ENCODE measurements at places on chromosomes 3 and 15.

- peak; percentile 47 for DNase-seq
Observed at GRCh38 chr3:62277450-62277849, 95.9 kb downstream of the FEZF2 start.

DNA sequence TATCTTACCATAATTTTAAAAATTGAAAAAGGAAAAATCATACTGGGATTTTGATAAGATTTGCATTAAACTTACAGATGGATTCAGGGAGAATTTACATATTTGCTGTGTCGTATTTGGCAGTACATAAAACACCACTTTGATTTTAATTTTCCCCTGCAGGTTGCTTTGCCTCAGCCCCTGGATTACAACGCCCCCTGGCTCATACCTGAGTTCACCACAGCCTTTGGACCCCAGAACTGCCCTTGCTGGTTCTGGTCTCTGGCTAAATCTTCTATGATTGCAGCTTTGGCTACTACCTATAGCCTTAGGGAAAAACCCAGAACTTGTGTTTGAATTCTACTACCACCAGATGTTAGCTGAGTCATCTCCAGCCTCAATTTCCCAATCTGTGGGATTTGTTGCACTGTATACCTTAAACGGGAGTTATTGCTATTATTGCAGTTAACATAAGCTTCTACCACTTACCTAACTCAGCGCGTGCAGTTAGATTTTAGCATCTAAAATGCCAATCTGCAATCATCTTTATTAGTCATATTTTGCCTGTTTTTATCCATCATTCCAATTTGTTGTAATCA lies 315.7 kb upstream of the GADL1 start:
- no peak for DNase-seq

GRCh38 chr3:36954452-36955134 lies 9.7 kb upstream of the TRANK1 start:
- no peak for DNase-seq

GRCh38 chr15:39502082-39502447 lies 78.8 kb upstream of the THBS1 start:
- no peak for DNase-seq

DNA sequence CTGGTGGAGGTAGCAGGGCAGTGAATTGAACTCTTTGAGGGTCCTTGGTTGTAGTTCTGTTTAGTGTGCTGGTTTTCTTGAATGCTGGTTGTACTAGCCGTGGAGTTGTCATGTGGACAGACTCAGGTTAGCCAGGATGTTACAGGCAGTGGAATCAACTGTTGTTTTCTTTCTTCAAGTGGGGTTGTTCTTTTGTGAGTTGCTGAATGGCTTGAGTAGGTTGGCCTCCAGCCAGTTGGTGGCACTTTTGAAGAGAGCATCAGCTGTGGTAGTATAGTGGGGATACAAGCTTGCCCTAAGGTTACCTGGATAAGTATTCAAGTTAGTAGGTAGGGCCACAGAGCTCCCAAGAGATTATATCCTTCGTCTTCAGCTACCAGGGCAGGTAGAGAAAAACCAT lies 31.8 kb upstream of the RARB start:
- no peak for DNase-seq

GRCh38 chr3:161371441-161372320 lies at the start of gene SPTSSB:
SPTSSB (minus strand) TSS chr3:161371517; CDS start chr3:161346323, 25,194 bp downstream.
- DNase-seq: peak; percentile 43

GRCh38 chr15:40313531-40314398 lies 6.0 kb upstream of the PLCB2 start:
- no peak for DNase-seq

DNA sequence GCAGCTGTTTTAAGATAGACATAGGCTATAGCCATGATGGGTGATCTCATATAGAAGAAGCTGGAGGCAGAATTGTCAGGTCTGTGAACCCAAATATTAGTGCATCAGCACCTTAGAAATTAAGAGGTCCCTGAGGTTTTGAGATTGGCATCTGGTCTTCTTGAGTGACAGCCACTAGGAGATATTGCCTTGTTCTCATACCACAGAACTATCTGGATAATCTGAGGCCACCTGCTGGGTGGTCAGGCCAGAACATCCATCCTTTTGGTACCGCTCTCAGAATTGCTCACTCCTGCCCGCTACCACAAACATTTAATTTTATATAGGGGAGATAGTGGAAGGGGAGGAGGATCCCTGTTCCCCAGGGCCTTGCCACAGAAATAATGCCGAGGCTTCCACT lies 210.6 kb upstream of the ZPLD1 start:
- DNase-seq: no peak
